NCI-H446 (cell line): ENCODE measurements at places on chromosomes 12 and 14.

DNA sequence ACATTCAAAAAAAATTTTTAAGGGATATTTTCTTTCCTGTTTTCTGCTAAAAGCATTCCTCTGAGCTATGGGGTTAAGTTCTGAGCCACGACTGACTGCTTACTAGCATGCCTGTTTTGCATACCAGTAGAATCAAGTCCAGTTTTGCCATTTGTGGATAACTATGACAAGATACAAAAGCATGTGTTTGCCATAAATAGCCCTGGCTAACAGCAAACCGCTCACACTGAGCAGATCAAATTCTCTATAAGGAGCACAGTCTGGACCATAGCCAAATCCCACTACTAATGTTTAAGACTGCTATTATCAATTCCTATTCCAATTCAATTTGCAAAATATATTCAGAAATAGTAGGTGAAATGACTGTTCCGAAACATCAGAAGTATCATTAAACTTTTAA, 3.2 kb downstream of the CFL2 start:
- peak; percentile 92 for DNase-seq

DNA sequence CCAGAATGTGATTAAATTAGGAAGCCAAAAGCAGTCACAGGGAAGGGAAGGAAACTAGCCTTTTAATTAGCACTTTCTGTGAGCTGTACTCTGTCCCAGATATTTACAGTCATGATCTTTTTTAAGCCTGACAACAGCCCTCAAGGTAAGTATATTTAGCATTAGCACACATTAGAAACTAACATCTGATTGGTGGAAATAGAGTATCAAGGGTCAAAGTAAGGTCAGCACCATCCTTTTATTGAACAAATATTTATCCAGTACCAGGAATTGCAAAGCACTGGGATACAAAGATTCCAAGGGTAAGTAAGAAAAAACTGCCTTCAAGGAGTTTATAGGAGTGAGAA, 28.2 kb downstream of the RPGRIP1 start:
- DNase-seq: no peak

GRCh38 chr12:101876861-101877805, at the start of gene DRAM1:
TSS of gene DRAM1 (plus strand) at chr12:101877580. CDS start at chr12:101877790, 210 bp downstream.
- DNase-seq: peak; percentile 65

- no peak for DNase-seq
These were observed 6.9 kb upstream of the CMKLR1 start for GRCh38 chr12:108345716-108346633.

DNA sequence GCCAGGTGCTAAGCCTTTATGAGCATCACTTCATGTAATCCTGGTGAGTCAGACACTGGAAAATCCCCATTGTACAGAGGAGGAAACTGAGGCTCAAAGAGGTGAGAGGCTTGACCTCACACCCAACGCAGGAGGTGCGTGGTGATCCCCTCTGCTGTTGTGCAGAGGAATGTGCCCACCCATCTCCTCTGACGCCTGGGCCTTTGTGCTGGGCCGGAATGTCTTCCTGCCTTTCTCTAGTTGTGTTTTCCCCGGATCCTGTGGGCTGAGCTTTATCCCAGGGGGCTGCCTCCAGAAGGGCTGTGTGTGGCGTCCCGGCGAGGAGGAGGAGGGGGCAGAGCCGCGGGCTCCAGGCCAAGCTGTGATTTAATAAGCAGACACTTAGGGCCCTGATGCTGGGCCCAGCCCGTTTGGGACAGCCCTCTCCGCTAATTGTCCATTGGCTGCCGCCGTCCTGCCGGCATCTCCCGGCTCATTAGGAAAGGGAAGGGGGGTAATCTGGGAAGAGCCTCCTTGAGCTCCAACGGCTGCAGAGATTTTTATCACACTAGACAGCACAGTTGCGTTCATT, 653.6 kb downstream of the MED13L start:
- DNase-seq: no peak

DNA sequence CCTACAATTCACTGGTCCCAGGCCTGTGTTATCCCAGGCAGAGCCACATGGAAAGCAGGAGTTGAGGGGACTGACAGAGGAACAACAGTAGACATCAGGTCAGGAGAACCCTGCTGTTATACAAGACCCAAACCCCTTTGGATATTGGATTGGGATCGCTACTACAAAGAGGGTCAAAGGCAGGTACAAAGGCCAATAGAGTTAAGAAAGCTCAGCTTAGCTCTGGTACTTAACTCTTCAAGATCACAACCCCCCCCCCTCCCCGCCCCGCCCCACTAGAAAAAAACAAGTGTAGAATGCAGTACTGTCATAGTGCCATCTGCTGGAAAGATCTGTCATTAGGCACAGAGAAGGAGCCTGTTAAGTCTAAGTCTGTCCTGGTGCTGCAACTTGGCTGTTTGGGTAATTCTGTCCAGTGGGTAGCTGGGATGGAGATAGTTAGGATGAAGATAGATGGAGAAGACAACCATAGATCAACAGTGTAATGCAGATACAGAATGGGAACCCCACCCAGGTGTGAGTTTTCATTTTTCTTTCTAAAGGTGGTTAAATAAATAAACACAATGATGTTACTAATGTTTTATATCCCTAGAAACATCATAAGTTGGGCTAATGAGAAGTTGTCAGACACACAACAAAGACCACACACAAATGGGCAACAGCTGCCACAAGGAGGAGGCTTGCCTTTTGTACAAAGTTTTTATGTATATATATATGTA, 17.2 kb downstream of the REM2 start:
- peak; percentile 44 for DNase-seq

DNA sequence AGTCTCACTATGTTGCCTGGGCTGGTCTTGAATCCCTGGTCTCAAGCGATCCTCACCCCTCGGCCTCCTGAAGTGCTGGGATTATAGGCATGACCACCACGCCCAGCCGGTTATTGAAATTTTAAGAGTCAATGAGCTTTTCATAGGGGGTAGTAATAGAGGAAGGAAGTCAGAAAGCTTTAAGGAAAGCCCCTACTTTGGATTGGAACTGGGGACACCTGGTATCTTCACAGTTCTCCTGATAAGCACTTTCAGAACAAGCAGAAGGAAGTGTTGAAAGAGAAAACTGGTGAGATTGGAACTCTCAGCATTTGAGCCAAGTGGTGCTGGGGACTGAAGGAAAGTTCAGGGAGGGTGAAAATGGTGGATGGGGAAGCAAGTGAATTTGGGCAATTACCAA, 5.1 kb downstream of the SLC4A8 start:
- no peak for DNase-seq

GRCh38 chr12:108699955-108700563, 31.3 kb downstream of the CORO1C start:
- DNase-seq: no peak

DNA sequence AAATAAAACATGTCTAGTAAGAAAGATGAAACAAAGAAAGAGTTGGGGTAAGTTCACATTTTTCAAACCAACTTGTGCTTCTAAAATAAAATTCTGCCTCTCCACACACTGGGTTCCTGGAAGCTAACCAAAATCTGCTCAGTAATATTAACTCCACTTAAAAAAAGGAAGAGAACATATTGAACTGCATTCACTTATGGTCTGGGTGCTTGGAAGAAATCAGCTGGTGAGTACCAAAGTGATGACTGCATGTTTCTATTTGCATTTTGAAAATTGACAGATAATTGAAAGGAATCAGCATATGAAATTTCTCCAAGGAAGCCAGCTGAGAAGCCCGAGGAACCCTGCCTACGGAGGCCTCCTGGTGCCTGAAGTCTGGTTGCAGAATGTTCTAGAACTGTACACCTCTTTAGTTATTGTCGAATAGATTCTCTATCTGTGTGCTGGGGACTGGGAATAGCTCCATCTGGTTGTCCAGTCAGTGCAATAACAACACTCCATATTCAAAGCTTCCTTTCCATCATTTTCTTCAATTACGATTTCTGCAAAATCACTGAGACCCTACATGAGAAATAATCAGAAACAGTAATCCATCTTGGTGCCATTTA, 836.1 kb downstream of the VRK1 start:
- DNase-seq: no peak

DNA sequence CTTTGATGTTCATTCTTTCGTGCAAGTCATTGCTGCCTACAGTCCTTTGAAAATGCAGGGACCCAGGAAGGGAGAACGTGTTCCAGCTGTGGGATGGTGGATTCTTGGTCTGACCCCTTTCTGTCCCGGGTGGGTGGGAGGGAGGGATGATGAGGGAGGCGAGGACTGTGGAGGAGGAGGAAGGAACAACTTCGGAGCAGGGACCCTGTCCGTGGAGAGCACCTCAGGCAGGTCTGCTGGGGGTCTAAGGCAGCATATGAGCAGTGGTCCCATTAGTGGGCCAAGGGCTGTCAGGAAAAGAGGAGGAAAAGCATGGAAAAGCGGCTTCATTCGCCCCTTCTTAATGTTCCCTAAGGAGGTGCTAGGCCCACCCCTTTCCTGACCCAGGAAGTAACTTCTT, 36.0 kb downstream of the CACNA2D4 start:
- no peak for DNase-seq

GRCh38 chr12:1843641-1844005, 23.3 kb downstream of the LRTM2 start:
- DNase-seq: no peak

GRCh38 chr12:81542065-81543010, 216.8 kb downstream of the PPFIA2 start:
- no peak for DNase-seq

GRCh38 chr12:64618953-64619590, 8.8 kb downstream of the RASSF3 start:
- DNase-seq: no peak
